ENCODE measurements at places on chromosomes 12 and 14.

DNA sequence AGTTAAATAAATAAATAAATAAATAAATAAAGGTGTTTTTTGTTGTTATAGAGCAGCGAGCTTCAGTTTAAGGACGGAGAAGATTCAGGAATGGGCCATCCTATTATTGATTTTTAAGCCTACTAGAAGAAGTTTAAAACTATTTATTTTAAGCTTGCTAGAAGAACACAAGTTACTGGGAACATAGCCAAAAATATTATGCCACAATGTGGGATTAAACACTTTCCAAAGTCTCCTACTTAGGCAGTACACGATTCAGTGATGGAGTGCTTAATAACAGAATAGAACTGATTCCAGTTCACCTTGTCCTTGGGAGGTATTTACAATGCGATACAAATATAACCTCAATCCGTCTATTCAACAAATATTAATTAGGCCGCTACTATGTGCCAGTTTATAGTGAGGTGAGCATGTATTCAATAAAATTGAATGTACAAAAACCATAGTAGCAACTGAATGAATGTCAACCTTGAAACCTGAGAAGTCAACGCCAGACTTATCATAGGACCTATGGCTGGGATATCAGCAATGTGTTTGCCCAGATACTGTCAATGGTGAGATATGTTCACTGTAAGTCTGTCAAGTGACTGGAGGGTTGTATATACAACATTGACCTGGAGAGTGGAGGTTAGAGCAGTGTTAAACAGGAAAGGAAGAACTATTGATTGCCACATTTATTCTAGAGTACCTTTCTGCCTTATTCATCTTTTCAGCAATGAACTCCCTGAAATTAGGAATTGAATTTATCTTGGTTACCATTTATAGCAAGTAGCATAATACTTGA is 486.4 kb downstream of the TMTC2 start:
- no peak for DNase-seq

DNA sequence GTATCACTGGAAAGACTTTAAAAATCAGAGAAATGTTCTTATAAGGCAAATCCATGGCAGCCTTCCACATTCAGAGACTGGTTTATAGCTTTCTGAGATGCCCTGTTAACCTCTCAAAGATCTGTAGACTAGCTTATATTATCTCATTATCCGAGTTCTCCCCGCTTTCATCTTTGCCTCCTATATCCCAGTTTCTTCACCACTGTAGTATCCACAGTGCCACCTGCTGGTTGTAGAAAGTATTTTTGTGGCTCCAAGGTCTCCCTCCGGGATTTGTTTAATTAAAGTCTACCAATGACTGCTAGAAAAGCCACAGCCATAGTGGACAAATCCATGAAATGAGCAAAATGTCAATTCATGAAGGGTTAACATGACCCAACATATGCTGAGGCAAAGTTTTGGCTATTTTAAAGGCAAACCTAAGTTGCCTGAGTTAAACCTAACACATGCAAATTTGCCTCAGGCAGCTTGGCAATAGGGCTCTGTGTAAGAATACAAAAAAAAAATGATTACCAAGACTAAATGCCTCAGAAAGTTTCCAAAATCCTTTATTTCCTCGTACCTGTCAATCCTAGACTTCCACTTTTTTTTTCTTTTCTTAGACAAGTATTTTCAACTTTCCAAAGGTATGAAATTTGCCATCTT is 218.8 kb upstream of the BMP4 start:
- DNase-seq: no peak

DNA sequence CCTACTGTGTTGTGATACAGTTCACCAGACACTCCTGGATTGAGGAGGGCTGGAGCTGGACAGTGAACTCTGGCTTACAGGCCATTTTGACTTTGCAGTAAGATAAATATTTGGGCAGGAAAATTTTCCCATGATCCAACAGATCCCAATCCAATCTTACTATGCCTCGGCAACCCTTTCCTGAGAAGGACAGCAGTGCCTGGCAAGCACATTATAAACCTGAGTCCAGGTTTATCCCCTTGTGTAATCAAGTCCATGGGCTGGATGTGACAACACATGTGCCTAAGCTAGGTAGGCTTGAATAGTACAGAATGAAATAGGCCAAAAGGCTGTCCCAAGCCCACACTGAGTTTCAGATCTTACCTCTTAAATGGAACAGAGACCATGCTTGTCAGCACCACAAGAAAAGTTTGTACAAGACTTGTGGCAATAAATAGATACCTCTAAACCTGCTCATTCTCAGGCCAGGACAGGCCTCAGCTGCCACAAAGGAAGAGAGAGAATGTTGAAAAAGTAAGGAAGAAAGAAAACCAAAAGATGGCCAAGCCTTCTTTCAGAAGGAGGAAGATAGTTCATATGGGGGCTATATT is 34.9 kb downstream of the CREBL2 start:
- DNase-seq: no peak

DNA sequence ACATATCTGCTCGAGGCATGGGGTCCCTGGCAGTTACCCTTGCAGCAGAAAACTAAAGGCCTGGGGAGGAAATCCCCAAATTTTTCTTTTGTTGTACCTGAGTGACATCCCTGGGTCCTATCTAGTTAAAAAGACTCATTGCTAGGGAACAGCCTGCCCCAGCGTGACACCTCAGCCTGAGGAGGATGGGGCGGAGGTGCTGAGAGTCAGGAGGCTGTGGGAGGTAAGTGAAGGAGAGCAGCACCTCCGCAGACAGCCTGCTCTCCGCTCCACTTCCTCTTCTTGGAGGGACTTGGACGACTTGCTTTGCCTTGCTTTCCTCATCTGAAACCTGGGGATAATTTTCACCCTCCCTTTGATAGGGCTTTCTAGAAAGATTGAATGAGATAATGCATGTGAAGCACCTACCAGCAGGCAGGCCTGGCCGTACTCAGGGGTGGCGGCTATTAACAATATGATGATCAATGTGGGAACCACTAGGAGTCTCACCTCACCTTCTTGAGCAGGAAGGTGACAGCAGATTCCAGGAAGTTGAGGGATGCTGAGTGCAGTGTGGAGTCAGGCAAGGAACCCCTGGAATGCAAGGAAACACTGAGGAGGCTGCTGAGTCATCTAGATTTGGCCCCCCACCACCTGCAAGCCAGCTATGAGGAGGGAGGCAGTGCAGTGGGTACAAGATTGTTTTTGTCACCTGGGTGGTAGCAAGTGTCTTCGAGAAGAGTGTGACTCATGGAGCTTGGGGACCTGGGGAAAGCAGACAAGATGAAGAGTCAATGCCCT is 23.2 kb downstream of the UBE3B start:
- no peak for DNase-seq

DNA sequence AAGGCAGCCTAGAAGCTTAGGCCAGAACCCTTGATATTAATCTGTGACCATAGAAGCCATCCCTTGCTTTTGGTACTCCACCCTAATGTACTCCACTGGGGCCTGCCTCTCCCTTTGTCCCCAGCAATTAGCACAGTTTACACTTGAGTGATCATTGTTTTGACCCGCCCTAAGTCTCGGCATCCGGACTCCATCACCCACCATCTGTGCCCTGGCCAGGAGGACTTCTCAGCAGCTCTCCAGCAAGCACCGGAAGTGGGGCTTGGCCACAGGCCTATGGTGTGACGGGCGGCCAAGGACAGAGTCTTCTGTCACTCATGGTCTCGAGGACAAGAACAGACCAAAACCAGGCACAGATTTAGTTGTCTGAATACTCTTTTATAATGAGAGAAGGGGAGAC is 126.5 kb upstream of the NTF3 start:
- no peak for DNase-seq

- no peak for DNase-seq
These were observed at the start of gene C12orf50 for GRCh38 chr12:88029093-88029665. Gene C12orf50 (minus strand): TSS chr12:88029401. CDS start chr12:88026962, 2,439 bp downstream.

DNA sequence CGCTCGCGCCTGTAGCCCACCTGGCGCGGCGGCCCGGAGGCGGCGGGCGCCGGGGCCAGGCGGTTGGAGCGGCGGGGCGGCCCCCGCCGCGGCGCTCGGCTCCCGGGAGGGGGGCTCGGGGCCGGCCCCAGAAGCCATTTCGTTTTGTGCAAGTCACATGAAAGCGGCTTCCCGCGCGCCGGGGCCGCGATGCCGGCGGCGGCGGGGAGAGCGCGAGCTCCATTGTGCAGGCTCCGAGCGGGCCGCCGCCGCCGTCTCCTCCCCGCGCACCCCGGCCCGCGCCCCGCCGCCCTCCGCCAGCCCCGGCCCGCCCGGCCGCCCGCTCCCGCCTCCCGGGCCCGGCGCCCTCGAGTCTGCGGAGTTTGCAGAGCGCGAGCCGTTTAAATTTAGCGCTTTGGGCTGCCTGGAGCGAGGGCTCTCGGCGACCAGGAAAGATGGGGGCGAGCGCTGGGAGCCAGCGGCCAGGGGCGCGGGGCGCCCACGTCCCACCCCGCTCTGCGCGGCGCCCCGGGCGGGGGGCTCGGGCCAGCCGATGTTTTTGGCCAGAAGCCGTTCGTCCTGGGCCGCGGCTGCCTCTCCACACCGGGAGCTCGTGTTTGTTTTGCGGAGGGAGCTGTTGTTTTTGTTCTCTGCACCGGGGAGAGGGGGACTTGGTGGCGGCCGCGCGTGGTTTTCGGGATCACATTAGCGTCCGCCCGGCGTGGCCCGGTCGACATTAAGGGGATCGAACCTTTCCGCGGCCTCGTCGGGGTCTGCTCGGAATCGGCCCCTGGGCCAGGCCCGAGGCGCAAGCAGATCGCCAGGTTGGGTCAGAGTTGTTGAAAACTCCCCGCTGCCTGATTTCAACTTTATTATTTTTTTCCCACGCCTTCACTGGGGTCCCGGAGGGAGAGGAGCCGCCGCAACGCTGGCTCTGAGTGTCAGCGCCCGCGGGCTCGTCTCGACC is 982 bp downstream of the BCL7A start:
- DNase-seq: no peak

DNA sequence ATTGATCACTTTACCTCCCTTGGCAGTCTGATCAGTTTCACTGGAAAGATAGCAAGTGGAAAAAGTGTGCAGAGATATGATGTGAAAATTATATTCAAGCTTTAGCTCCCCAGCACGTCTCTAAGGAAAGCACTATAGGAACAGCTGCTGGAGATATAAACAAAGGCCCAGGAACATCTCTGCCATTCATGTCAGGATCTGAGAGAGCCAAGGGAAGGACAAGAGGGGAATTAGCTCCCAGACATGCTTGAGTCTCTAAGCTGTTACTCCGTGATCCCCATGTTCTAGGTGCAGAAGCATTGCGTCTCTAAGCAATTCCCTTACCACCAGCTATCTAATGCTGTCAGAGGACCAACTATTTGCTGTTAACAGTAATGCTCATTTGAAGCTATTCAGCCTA is 700.2 kb downstream of the DIO2 start:
- DNase-seq: no peak

- DNase-seq: no peak
These were observed 10.2 kb downstream of the NT5DC3 start for GRCh38 chr12:103830730-103831320.

GRCh38 chr14:68625366-68626090 is 167.3 kb downstream of the ZFP36L1 start:
- DNase-seq: no peak

DNA sequence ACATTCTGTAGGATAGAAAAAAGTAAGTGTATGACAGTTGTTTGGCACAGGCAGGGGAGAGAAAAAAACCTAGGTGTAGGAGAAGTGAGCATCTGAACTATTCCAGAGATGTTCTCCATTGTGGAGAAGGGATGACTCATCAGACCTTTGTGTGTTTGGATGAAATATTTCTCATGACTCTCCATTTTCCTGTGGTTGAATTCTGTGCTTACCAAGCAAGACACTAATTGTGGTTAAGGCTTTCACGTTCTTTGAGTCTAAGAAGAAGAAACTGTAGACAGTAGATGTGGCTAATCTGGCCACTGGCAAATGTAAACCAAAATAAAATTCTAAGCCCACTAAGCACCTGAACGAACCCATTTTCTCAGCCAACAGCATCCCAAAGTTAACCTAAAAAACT is 107.9 kb upstream of the GZMB start:
- peak; percentile 24 for DNase-seq

DNA sequence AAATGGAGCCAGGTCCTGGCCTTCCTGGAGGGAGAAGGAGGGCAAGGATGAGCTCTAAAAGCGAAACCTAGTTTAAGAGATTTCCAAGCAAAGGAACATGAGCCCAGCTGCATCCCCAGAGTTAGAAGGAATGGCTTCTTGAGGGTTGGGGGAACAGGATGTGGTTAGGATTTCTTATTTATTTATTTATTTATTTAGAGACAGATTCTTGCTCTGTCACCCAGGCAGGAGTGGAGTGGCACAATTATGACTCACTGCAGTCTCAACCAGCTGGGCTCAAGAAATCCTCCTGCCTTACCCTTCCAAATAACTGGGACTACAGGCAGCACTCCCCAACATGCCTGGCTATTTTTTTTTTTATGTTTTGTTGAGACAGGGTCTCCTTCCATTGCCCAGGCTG is 25.3 kb upstream of the TMEM106C start:
- no peak for DNase-seq

DNA sequence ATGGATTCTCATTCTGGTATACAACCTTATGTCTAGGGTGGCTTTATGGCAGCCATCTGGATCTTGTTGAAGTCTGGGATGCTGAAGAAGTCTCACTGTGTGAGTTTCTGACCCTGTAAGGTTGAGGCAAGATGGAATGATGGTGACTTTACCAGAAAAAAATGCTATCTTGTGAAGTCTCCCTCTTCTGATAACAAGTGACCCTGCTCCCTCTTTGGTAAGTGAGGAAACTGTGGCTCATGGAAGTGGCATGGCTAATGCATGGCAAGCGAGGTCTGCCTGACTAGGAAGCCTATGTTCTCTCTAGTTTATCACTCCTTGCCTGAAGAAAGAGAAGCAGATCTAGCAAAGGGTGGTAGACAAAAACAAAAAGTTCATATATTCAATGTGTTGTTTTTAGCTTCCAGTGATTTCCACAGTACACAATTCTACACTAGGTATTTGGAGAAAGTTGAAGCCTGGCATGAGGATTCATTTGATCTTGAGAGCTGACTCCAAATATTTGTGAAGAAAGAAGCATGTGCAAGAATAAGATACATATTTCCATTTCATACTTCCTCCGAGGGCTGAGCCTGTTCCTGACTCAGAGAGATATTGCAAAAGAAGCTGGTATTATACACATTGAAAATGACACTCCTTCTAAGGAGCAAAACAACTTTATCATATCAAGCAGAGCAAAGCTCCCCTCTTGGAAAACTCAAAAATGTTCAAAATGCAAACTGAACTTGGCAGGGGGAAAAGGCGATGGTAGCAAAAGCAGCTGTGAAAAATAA is 63.6 kb downstream of the HELB start:
- no peak for DNase-seq

DNA sequence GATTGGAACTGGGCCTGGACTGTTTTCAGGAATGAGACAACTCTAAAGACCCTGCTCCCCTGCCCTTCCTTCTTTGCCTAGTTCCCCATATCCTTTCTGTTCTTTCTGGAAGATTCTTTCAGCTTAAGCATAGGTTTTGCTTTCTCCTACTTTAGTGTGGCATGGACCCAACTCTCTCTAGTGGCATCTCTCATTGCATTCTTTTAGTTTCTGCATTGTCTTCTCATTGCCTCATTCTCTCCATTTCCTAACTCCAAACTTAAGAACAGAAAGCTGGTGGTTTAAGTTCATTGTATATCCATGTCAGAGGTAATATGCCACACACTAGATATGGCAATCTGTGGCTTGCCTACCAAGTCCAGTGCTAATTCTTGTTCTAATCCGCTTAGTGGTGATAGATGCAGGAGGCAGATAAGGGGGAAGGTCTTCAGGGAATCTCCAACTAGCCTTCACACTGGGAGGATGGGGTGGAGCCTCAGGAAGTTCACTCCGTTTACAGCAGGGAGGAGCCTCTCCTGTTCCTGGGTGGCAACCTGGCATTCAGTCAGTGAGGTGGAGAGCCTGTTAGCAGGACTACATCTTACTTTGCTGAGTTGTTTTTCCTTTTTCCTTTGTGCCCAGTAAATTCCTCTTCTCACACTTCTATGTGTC is 165.1 kb upstream of the LMNTD1 start:
- no peak for DNase-seq

GRCh38 chr12:55642267-55642666 is 5.6 kb downstream of the OR10P1 start:
- no peak for DNase-seq
